ENCODE measurements at places on chromosomes 5 and 9. TPM values are rescaled to one million over a fixed set of nuclear protein-coding genes. Genes with fewer than 3 reads are reported as not detected.

DNA sequence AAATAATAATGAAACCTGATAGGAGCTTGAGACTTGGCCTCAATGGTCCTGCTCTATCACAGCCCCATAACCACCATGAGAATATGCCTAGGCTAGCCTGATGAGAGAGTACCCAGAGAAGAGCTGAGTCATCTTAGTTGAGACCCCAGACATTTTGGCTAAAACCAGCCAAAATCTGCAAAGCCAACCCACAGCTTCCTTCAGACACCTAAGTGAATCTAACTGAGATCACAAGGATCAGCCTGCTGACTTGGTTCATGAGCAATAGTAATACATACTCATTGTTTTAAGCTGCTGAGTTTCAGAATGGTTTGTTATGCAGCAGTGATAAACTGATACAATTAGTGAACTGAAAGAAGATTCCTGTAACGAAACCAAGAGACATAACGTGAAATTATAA lies 473.7 kb upstream of the PTGER4 start:
- no peak for DNase-seq

DNA sequence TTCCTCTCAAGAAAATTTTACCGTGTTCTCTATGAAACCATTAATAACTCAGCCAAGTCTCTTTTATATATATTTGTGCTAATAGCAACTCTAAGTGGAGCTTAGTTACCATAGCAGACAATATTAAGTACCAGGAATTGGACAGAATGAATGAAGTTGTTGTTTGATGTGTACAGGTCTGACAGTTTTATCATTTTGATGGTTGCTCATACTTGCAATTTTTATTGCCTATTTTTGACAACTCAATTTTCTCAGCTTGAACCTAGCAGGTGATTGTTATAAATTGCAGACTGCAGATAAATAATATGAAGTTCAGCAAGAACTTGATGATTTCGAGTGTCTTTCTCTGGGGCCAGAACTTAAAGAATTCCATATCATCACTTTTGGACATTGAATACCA lies 163.2 kb downstream of the PLPPR1 start:
- DNase-seq, result no peak

GRCh38 chr5:126233256-126233655 lies 190.0 kb upstream of the GRAMD2B start:
- no peak for DNase-seq

GRCh38 chr9:33178972-33179697 lies 12.0 kb upstream of the B4GALT1 start:
- DNase-seq, result peak; percentile 15

Gene KLHL3
- total RNA-seq, result 3.0 TPM

Gene TMEM8B
- total RNA-seq, result 2.2 TPM

Gene ENTREP1
- 12.7 TPM for total RNA-seq

Gene LCN1
- not detected for total RNA-seq

All from lower leg skin (tissue), 4 donors.